NCI-H1436 treated with DMSO at 0.1 percent for 48 hours (cell line): ENCODE measurements at places on chromosomes 7 and 10.

DNA sequence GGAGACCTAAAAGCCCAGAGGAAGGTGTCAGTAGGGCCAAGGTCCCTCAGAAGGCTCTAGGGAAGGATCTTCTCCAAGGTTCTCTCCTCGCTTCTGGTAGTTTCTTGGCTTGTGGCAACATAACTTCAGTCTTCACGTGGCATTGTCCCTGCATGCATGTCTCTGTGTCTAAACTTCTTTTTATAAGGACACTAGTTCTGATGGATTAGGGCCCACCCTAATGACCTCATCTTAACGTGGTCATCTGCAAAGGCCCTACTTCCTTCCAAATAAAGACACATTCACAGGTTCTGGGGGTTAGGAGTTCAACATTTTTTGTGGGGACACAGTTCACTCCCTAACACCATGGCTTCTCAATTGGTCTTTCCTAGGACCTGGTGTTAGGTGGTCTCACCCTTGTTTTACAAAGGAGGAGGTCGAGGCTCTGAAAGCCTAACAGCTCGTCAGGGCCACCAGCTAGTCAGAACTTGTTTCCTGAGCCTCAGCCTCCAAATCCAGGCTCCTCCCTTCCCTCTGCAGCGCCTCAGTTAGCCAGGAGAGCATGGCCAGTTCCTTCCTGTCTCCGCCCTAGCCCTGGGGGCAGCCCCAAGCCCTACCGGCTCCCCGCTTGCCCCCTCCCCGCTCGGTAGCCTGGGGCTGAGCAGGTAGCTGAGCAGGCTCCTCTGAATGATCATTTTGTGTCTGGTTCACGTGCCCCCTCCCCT lies 109.7 kb upstream of the PPIF start:
- DNase-seq, result no peak

- DNase-seq, result no peak
These were observed 118.1 kb downstream of the ARL4A start for GRCh38 chr7:12805518-12805928.

DNA sequence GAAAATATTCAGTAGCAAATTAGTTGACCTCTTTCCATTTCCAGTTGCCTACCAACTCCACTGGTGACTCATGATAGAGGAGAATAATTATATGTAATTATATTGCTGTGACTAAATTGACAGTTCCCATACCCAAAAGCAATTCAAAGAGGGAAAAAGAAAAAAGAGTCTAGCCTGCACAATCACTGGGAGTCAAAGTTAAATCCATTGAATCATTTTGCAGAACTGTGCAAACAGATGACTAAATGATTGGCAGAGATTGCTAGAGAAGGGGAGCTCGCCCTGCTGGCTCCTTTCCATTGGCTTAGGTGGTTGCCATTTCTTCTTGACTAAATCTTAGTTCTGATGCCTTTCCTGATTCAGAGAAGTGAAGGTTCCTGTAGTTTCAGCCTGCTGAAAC lies 1228.6 kb upstream of the SORCS1 start:
- DNase-seq, result no peak

DNA sequence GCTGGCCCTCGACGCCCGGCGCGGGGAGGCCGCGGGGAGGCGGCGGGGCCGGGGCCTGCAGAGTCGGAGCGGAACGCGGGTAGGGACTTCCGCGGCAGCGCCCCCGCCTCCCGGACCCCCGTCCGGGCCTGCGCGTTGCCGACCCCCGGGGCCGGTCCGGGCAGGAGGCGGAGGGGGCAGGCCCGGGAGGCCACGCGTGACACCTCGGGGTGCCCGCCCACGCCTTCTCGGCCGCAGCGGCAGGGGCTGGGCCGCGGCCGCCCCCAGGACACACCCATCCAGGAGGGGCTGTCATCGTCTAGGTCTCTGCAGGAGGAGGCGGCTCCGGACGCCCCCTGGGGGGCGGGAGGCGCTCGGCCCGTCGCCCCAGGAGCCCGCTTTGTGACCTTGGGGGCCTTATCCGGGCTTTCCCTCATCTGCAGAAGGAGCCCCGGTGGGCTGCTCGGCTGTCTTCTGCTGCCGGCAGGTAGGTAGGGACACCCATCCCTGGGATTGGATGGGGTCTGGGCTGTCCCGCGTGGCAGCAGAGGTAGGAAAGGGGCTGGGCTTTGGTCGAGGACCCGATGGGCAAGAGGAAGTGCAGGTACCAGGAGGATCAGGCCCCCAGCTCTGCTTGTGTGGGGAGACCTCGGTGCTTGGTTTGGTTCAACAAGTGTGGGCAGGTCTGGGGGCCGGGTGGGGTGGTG lies 569 bp downstream of the ZNF316 start:
- no peak for DNase-seq

DNA sequence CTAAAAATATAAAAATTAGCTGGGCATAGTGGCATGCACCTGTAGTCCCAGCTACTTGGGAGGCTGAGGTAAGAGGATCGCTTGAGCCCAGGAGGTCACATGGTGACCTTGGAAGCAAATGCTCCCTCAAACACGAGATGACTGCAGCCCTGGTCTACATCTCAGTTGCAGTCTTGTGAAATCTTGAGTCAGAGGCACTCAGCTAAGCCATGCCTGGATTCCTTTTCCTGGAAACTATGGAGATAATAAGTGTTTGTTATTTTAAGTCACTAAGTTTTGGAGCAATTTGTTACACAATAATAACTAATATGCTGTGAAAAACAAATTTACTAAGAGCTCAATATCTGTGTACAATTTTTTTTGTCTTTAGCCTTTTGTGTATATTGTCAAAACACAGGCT lies 284.3 kb upstream of the KAT6B start:
- DNase-seq, result no peak

GRCh38 chr10:103493916-103494877 lies 692 bp downstream of the NEURL1 start:
- no peak for DNase-seq

DNA sequence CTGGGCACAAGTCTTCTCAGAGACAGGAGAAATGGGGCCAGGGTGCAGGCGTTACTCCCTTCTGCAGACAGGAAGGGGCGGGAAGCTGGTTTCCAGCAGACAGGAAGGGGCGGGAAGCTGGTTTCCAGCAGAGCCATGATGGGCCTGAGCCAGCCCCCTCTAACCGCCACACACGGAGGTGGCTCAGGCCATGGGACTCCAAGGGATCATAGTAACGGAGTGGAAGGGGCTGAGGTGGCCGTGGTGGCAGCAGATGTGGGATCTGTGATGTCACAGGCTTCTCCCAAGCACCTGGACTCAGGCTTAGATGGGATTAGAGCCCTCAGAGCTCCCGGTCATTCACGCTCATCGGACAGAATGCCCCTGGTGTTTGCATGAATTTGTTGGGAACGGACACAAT lies 177.8 kb downstream of the USP6NL start:
- no peak for DNase-seq

DNA sequence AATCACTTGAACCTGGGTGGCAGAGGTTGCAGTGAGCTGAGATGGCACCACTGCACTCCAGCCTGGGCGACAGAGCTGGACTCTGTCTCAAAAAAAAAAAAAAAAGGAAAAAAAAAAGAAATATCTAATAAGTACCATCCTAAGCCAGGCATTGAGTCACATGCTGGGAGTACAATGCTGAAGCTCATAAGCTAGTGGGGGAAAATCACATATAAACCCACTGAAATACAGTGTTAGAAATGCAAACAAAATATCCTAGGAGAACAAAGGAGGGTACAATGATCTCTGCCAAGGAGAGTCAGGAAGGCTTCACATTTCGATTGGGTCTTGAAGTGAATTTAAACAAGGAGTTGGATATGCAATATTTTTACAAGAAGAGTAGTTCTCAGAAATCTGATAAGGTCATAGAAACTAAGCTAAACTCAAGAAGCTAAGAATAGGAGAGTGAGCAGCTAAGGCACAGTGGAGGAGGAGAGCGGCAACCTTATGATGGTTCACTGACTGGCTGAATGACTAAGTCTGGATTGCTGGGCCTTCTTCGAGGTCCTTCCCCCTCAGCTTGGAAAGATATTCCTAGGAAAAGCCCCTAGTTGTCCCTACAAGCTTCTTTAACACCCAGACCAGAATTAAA lies 115.5 kb downstream of the PHTF2 start:
- DNase-seq, result no peak

GRCh38 chr10:121088524-121088923 lies 237.4 kb downstream of the WDR11 start:
- DNase-seq, result no peak

DNA sequence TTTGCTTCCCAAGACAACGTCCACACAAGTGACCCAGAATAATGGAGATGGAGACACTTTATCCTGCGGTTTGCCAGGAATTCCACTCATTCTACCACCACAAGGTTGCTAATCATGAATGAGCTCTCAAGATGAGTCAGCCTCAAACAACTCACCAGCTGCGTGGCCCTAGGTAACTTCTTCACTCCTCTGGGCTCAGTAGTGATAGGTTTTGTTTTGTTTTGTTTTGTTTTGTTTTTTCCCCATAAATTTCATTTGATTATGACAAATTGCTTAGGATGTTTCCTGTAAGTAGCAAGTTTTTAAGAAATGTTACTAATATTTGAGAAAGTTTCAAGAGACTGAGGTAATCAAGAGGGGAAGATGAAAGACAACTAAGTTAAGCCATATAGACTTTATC lies 286.8 kb downstream of the PARD3 start:
- no peak for DNase-seq

DNA sequence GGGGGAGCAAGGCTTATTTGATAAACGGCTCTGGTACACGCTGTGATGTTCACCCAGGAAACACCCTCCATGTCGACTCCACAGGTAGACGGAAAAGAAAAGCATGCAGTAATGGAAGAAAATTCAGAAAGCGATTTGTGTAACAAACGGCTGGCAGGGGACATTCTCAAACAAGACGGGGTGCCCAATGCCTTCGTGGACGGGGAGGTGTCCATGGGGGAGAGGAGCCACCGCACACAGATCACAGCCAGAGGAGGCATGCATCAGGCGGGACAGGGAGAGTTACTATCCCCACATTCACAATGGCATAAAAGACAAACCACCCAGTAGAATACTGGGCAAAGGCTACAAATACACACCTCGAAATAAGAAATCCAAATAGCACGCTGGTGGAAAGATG lies 20.1 kb downstream of the CNPY1 start:
- DNase-seq, result no peak

GRCh38 chr10:26540601-26541000 lies 102.5 kb downstream of the APBB1IP start:
- DNase-seq, result no peak

- DNase-seq, result no peak
These were observed 22.0 kb downstream of the CDCA7L start for GRCh38 chr7:21923658-21924057.

DNA sequence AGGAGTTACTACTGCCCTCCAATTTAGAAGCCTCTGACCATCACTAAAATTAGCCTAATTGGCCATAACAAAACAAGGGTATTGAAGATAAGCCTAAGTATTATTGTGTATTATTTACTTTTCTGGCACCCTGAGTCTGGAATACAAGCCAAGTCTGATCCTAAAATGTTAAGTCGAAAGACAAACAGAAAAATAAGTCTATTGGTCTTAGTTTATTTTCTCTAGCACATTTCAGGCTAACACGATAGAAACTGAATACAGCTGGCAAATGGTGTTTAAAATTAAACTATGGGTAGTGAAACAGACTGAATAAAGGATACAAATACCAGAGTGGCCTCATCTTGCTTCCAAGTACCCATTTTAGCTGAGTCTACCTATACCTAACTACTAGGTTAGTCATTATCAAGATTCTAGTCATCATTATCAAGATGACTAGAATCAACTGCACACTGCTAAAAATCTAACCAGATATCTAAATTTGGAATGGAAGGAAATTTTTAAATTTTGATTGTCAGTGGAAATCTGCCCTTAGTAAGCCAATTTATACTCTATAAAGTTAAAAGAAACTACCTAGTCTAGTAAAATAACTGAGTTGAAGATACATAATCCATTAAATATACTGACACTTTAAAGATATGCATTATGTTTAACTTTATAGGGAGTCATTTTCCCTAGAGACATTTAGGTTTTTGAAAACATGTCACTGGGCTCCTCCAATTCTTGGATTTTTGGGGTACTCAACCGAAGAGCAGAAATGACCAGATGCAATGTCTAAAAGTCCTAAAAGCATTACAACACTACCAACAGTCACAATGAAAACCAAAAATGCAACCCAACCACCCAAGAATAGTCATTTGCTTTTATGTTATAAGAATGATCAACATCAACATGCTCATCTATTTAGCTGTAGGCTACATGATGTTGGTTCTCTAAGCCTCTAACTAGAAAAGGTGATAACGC lies 80.9 kb downstream of the NT5C2 start:
- no peak for DNase-seq

- no peak for DNase-seq
These were observed 688 bp downstream of the ORAI2 start for GRCh38 chr7:102434039-102434486.

GRCh38 chr7:16604054-16604453 lies 41.5 kb downstream of the ANKMY2 start:
- DNase-seq, result no peak

GRCh38 chr7:41928781-41929180 lies 225.9 kb upstream of the INHBA start:
- no peak for DNase-seq

DNA sequence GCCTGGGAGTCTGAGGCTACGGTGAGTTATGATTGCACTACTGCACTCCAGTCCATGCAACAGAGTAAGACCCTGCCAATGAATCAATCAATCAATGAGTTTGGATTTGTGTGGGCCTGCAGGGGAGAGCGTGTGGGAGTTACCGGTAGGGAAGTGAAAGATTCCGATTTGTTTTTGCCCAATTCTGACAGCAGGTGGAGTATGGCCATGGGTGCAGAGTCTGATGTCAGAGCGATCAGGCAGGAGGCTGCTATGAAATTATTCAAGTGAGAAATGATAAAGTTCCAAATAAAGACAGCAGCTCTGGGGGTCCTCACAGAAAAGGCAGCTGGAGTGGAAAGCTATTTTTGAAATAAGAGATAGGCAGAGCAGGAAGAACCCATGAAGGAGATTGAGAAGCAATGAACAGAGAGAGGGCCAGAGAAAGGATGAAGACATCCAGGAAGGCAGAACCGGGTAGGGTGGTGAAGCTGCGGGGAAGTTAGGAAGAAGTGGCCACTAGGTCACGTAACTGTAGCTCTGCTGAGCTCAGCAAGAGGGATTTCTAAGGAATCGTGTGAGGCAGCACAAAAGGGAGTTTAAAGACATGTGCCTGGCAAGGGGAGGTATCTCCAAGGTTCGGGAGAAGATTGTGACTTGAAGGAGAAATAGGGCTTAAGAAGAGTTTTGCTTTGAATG lies 93.7 kb upstream of the NMT2 start:
- DNase-seq, result no peak

DNA sequence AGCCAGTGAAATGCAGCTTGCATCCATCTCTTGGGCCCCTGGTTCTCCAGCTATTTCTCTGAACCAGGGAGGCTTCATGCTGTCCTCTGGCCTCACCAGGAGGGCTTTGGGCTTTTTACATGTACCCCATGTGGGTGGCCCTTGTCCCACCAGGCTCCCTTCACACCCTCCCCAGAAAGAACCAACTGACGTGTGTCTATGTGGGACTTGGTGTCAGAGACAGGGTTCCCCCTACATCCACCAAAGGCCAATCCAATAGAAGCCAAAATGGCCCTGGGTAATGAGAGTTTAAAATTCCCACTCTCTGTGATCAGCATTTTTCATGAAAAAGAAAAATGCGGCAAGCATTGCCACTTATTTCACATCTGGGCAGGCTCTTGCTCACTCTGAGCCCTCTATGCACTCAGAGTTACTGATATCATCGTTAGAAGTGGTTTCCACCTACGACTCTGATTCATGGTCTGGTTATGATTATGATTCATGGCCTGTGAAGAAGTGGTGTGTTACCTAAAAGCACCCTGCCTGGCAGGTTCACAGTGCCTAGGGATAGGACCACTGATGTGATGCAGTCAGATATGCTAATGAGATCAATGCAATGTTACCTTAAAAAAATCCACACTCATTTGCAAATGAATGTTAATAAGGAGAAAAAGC lies 133.5 kb downstream of the BUB3 start:
- no peak for DNase-seq

GRCh38 chr10:110820321-110820814 lies 51.4 kb upstream of the PDCD4 start:
- DNase-seq, result no peak
